Mesendoderm (in vitro differentiated cells): ENCODE measurements at places on chromosomes 4 and X.
A peak's percentile ranks its signal among the peaks of the same experiment; 100 is the strongest.

GRCh38 chr4:156788782-156789181, 182.8 kb downstream of the PDGFC start:
- no peak for DNase-seq

DNA sequence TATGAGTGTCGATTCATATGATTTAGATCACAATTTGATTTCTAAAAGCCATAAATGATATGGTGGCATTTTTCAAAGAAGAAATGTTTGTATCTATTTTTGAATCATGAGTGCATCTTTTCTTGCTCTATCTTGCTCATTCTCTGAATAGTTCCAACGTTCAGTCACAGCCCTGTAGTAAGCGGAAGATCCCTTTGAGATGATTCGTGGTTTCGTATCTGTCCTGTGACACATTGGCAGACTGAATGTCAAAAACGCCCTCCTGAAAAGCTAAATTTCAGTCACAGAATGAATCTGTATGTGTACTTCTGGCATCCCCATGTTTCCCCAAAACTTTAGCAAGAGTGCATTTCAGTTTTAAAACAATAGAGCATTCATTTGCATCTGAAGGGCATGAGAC, 1066.9 kb upstream of the TENM3 start:
- no peak for DNase-seq

GRCh38 chrX:84168095-84168494, 19.9 kb downstream of the RPS6KA6 start:
- no peak for DNase-seq

- peak; percentile 47 for DNase-seq
Observed at GRCh38 chr4:42519803-42520417, 122.6 kb downstream of the SHISA3 start.

DNA sequence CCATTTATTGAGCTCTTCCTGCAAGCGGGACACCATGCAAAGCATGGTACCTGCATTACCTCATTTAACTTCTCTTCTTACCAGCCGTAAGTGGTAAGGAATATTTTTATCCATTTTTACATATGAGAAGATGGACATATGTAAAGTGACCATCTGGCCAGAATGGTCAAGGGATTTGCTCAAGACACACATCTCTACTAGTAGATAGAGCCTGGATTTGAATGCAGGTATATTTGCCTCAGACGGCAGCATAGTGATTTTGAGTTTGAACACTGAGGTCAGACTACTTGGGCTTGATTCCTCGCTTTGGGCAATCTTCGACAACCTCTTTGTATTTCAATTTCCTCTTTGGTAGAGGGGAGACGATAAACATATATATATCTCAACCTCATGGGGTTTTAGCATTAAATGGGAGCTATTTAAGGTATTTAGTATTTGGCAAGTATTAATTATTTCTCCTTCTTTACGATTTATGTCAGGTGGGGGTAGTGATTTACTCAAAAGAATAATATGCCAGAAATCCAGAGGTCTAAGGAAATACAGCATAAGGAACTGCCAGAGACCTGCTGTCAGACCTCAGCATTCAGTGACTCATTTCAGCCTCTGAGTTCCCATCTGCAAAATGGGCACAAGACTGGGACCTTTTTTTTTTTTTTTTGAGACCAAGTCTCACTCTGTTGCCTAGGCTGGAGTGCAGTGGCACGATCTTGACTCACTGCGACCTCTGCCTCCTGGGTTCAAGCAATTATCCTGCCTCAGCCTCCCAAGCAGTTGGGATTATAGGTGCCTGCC, 34.6 kb upstream of the CHRNA9 start:
- DNase-seq, result no peak

GRCh38 chr4:137083571-137084135, 448.6 kb downstream of the PCDH18 start:
- no peak for DNase-seq

GRCh38 chr4:127642169-127642568, 9.4 kb downstream of the INTU start:
- no peak for DNase-seq

DNA sequence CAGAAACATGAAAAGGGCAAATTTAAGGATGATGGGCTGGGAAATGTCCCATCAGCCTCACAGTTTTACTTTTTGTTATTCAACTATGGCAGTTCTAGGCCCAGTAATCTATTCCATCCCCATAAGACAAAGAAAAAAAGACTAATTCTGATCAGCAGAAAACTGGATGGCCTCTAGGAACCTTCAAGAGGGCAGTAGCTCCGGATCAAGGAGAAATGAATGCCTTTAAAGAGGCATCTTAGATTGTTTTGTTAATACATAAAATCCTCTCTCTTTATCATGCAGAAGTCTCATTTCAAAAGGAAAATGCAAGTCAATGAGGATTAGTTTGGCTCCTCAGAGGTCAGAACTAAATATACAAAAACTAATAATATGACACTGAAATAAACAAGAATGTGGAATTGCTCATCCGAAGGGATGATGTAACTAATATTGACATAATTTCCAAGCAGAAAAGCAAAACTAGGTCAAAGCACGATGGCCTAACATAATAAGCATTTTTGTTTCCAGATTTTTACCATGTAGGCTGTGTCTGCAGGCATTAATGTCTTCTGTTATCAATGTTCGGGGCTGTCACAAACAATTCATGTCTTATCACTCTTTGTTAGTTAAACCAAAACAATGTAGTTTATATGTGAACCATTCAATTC, 8.8 kb downstream of the MID1 start:
- DNase-seq, result no peak

DNA sequence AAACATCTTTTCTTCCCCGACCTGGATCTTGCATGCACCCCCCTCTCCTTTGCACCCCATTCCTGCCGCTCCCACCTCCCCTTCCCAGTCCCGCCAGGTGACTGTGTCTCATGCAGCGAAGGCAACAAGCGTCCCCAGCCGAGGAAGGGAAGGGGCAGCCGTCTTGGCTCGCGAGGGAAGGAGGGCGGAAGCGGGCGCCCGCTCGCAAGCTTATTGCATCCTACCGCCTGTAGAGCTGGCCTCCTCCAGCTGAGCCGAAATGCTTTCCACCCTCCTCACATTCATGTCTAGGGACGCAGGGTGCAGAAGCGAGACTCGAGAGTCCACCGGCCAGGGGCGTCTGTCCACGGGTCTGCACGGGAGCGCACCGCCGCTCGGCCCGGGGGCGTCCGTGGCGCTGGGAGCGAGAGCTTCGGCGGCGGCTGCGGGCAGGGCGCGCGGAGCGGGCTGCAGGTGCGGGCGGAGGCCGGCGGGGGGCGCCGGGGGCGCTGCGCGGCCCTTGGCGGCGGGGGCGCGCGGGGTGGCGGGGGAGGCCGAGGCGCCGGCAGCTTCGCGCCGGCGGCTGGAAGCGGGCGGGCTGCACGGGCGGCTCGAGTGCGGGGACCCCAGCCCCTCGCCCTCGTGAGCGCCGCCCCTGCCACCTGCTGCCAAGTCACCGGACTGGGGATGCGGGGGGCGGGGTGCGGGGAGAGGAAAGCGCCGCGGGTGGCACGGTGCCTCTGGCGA, at the start of gene KCNIP4:
KCNIP4 (minus strand) TSS at position 426 of the 726 bp plus-strand sequence.
- peak; percentile 52 for DNase-seq

DNA sequence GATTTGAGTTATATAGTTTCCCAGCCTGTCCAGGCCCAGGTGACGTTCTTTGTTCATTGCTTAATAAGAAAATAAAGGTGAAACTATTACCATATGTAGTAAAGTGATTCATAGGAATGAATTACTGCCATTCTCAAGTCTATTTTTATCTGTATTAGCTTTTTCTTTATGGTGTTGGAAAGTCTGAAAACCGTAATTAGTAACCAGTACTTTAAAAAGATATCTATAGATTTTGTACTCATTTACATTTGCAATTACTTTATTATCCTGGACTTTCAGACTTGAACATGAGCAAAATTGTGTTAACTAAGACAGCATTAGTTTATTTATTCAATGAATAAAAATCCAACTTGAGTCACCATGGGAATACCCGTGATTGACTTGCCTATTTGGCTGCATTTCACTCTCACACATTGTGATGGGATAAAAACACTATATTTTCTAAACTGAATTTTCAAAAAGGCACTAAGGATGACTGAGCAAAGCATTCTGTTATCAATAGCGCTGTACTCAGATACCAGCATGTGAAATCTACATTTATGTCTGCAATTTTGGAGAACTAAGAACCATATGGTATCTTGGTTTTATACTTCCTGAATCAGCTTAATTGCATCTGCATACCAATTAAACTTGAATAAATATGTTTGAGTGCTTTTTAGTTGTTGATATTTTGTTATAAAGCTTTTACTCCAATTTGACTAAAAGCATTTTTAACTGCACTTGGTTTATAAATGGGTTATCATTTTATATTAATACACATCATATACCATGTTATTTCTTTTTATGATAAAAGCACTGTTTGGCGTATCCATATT, 154.6 kb downstream of the CCSER1 start:
- no peak for DNase-seq

- no peak for DNase-seq
Observed at GRCh38 chr4:174989791-174990190, 71.6 kb downstream of the ADAM29 start.

GRCh38 chr4:152619556-152619955, 60.2 kb downstream of the TMEM154 start:
- no peak for DNase-seq

- DNase-seq, result peak; percentile 38
Observed at GRCh38 chr4:180669680-180670079, 1573.5 kb upstream of the TENM3 start.

- no peak for DNase-seq
Observed at GRCh38 chr4:22312113-22312512, 203.8 kb downstream of the ADGRA3 start.

DNA sequence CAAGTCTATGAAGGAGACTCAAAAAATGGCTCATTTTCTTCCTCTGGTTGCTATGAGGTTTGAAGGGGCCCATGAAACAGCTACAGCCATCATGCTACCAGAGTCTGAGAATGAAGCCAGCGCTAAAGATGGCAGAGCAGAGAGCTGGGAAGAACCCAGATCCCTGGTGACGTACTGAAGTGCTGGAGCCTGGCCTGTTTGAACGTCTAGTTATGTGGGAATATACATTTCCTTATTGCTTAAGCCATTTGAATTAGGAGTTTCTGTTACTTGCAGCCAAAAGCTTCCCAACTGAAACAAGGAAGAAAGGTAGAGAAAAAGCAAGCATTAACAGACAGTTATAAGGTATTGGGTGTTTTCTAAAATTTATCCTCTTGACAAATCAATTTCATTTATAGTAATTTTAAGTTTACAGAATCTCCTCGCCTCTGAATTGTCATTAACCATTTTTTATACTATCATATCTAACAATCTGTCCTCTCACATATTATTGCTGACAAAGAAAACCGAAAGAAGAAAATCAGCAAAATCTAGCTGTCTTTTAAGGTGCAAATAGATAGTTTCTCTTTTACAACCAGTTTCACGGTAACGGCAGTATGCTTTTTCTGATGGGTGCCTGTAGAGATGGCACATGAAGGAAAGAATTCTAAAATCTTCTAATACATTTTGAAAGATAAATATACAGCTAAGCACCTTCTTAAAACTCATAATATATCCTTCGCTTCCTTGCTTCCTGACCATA, 8.9 kb upstream of the COQ2 start:
- no peak for DNase-seq

DNA sequence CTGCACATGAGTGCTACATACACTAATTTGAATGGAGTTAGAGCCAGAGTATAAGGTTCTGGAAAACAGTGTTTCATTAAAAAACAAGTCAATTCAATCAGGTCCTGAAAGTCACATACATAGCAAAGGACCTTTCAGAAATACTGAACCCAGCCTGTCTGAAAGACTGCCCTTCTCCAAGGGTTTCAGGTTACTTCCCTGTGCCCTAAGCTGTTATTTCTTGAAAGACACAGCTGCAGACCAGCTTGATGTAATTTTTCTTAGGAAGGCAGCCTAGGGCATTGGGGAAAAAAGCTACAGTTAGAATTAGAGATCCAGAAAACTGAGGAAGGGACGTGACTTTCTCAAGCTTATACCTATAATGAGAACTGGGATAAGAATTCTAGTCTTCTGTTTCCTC, 155.9 kb upstream of the MAOA start:
- DNase-seq, result no peak

DNA sequence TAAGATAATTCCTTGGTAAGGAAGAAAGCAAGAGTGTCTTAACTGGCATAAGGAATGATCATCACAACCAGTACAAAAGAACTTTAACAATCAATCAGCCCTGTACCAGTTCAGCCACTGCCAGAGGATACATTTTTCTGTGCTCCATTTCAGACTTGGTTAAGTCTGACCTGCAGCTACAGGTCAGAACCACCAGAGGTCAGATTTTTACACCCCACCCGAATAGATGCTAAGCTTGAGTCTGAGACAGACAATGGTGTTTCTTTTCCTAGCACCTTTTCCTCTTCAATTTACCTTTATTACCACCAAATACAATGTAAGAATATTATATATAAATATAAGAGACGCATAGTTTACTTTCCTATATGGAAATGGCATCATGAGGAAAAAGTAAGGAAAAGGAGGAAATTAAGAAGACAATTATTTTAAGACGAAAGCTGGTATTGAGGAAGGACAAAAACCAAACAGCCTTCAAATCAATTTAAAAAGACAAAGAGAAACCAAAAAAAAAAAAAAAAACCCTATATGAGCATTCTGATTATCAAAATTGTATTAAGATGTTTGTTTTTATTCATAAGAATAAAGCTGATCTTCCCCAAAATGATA, 215.3 kb upstream of the TTC29 start:
- peak; percentile 68 for DNase-seq

DNA sequence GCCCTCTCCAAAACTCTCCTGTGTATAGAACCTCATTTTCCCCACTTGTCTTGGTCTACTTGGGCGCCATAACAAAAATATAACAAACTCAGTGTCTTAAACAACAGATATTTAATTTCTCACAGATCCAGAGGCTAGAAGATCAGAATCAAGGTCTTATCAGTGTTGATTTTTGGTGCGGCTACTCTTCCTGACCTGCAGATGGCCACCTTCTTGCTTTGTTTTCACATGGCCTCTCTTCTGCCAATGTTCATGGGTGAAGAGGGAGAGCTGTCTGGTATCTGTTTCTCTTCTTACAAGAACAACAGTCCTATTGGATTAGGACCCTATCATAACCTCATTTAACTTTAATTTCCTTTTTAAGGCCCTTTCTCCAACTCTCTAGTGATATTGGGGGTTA, 177.3 kb downstream of the PABPC4L start:
- peak; percentile 82 for DNase-seq

GRCh38 chrX:12890467-12890866, 16.0 kb upstream of the TLR8 start:
- DNase-seq, result no peak

- DNase-seq, result no peak
Observed at GRCh38 chr4:125276811-125277210, 37.9 kb upstream of the FAT4 start.

DNA sequence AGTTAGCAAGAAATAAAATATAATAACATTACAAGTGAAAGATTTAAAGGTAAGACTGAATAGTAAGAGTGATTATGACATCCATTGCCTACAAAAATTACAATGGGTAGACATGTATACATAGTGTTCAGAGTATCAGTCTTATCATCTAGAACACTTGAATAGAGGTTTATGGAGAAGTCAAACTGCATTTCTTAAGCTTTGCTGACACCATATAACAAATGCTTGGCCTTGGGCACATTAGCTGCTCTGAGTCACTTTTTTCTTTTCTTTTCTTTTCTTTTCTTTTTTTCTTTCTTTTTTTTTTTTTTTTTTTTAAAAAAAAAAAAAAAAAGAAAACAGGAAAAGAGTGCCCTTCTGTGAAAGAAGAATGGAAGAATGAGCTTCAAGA, 220.0 kb downstream of the SPCS3 start:
- DNase-seq, result no peak
